Stimulated activated CD8-positive, alpha-beta memory T cell treated with anti-CD3 and anti-CD28 coated beads, Interleukin-12 subunit alpha, Interleukin-12 subunit beta, amount 100 ng/mL, for 1 hour (primary cell): ENCODE measurements at places on chromosomes 2 and 18.

- DNase-seq = no peak
Observed at GRCh38 chr2:22981785-22982184, 403.2 kb upstream of the KLHL29 start.

DNA sequence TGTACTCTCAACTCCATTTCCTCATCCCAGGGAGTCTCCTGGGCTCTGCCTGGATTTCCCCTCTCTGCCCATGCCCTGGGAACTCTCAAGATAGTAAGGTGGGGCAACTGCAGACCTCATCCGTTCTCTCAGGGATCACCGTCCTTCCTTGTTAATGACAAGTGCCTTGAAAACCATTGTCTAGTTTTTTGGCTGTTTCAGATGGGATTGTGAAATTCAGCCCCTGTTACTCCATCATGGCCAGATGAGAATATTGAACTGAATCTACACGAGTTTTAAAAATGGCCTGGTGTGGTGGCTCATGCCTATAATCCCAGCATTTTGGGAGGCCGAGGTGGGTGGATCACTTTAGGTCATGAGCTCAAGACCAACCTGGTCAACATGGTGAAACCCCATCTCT lies 665 bp upstream of the HRH4 start:
- DNase-seq = no peak

DNA sequence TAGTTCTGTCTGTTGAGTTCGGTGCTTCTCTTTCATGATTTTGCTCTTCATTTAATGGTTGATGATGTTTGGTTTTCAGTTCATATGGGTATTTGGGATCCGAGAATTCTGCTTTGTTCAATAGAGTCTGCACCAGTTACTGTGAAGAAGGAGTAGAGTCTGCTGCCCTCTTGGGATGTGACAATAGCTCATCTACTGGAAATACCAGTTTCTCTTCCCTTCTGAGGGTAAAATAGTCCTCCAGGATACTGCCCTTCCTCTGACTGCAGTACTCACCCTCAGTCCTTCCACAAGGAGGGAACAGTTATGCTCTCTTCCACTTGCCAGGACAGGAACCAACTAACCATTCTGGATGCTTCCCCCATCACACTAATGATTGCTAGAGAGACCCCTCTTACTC lies 12.5 kb upstream of the TNFAIP6 start:
- no peak for DNase-seq

DNA sequence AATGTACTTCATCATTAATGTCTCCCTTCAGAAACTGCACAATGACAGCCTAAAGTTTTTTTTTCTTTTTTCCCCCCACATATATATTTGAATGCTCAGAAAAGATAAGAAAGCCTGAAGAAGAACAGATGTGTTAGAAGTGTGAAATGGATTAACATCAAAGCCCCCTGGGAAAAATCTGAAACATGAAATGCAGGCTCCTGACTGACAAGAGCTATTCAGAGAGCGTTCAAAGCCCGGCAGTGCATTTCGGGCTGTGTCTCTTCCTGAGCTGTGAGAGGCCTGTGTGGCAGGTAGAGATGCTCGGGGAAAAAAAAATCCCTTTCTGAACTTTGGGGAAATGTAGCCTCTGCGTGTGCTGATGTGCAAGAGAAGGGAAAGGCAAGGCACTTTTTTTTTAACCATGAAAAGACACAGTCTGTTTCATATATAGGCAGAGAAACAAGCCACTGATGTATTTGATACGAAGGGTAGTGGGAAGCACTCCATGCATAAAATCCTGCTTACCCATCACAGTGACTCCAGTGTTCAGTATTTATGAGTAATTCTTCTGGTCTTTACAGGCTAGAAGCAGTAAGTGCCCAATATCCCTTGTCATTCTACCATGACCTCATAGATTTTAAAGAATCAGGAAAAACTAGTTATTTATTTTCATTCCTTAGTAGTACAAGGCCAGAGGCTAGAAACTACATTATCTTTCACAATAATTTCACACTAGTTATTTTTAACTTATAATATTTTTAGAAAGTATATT lies 1574.2 kb upstream of the PIK3C3 start:
- DNase-seq = no peak

DNA sequence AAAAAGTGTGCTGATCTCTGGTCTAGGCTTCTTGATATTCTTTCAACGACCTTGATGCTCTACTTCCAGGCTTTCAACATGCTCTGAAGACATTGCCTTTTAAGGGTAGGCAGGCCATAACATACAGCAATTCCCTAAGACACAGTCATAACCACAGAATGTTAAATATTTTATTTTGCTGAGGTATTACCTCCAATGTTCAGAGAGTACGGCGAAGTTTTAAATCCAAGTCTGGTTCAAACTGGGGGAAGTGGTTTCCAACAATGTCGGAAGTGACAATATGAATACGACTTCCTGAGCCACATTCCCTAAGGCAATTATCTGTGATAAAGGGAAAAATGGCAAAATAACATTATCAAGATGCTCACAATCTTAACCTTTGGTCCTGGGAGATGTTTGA lies 1077.9 kb upstream of the PIK3C3 start:
- no peak for DNase-seq

DNA sequence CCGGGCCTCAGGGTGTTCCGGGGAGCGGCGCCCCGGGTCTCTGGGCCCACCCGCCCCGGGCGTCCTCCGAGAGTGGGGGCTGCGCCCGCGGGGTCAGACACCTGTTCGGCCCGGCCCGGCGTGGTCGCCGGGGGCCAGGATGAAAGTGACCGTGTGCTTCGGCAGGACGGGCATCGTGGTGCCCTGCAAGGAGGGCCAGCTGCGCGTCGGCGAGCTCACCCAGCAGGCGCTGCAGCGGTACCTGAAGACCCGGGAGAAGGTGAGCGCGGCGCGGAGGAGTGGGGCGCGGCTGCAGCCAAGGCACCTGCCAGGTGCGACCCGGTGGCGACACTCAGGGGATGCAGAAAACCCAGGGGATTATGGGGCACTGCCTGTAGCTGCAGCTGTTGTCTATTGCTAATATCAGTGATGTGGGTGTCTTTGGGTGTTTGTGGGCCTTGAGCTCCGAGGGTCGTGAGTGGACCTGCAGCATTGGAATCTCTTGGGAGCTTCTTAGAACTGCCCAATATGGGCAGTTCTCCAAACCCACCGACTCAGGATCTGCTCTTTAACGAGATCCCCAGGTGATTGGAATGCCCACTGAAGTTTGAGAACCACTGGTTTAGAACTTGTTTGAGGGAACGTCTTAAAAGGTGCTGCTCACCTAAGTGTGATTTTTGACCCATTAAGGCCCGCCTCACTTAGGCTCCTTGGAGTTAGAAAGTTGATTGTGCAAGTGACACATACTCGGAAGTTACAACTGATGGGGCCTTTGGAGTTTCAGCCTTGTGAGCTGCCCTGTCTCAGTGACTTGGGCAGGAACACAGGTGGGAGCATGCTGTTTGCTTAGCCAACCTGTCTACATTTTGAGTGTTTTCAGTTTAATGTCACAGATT lies 823 bp downstream of the PARD3B start:
- no peak for DNase-seq

DNA sequence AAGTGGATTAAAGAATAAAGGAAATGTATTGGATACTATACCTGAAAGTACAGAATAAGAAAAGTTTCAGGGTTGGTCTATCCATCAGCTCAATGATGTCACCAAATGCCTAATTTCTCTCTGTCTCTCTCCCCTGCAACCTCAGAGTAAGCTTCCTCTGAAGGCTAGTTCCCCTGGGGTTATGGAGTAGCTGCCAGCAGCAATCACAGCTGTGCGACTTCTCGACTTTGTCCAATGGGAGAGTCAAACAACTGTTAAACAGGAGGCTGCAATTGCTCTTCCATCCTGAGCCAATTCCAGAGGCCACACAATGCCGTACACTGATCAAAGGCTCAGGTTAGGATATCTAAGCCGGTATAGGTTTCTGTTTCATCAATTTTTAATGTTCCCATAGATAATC lies 95.3 kb upstream of the FANCL start:
- DNase-seq = no peak

DNA sequence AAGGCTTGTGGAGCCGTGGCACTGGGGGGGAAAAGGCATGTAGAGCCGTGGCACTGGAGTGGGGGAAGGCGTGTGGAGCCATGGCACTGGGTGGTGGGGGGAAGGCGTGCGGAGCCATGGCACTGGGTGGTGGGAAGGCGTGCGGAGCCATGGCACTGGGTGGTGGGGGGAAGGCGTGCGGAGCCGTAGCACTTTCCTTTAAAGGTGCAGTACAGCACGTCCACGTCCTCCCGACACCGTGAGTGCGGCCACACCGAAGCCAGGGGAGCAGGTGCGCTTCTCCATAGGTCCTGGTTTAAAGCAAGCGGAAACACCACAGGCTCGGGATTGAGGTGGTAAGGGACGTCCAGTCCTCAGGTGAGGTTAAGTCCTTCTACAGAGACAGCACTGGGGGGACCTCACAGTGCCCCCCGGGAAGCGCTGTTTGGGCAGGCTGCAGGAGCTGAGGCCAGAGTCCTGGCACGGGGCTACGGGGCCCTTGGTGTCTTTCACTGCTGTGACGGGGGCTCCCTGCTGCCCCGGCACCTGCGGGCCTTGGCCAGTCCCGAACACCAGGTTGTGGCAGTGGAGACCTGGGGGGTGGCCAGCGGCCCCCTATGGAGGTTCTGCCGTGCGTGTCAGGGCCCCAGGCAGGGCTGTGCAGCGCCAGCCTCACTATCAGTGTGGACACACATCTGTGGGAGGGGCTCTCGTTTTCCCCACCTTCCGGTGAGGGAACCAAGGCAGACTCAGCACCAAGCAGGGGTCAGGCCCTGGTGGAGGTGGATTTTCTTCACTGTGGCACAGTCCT lies 93.0 kb upstream of the CTDP1 start:
- DNase-seq = no peak

DNA sequence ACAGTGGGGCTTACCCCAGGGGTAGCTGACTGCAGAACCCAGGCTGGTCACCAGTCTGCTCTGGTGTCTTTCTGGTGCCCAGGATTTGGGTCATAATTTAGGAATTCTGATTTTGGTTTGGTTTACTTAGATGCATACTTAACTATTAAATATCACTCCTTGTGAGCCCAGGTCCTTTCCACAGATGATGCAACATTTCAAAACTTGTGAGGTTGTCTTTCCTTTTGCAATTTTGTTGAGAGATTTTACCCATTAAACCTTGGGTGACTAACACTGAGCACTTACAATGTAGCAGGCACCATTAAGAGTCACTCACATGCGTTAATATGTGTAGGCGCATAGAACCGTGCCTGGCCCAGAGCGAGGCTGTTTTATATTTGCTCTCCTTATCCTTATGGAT lies 61.8 kb upstream of the RPL31 start:
- no peak for DNase-seq

DNA sequence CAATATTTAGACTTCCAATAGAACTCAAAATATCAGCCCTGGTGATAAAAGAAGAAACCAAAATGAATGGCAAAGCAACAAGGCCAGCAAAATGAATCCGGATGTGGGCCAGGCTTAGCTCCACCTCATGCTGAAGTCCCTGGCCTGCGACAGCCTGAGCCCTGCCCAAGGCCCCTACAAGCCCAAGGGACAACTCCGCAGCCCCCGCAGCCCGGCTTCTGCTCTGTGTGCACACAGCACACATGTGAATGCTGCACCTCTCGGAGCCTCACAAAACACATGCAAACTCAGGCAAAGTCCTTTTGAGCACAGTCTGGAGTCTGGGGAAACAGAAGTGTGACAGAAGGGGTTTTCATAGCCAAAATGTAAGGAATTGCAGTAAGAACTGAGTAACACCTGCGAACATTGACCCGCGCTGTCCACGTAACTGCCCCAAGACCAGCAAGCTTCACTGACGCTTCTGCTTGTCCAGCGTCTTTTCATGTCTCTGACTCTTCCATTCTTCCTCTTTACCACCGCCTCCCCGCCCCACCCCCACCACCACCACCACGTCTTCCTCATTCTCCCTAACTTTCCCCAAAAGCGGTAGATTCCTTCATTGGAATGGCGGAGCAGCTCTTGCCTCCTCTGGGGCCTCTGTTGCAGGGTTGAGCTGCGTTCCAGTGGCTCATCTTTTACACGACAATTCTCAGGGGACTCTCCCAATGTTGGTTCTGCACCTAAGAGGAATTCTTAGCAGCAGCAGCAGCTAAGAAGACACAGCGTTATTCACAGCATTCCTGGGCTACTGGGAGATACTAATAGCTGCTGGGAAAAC lies 136.4 kb upstream of the COPS8 start:
- no peak for DNase-seq

GRCh38 chr2:148900350-148900837 lies 25.4 kb downstream of the KIF5C start:
- DNase-seq = no peak

DNA sequence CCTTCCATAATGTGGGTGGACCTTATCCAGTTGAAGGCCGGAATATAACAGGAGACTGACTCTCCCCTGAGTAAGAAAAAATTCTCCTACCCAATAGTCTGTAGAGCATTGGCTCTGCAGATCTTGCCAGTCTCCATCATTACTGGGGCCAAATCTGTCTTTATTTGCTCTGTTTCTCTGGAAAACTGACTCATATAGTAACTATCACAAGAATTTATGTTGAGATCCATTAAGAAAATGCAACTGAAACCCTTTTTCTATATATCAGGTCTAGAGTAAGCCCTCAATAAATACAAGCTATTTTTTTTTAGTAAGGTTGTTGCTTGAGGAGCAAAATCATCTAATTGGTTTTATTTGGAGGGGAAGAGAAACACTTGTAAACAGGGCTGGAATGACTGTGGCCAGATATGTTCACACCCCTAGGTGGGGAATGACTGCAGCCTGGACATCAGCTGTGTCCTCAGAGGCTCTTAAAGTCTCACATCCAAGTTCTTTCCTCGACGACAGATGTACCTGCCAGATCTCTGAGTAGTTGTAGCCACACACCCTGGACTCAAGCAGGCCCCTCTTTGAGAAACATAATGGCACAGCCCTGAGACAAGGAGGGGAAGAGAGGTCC lies 339.7 kb downstream of the TNS1 start:
- DNase-seq = no peak

DNA sequence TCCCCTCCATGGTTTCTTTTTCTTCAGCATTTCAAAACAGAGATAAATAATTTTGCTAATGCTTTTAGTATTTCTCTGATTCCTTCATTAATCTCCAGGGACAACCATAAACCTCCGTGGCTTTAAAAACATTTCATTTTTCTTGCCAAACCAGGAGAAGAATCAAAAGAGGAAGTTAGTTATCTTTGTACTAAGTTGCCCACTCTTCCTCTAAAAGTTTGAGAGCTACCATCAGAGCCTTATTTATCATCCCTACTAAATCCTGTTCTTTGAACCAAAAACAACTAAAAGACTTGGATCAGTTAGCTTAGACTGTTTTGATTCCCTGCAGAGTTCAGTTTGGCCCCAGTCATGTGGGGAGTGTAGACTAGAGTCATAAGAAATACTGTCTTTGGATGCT lies 208.4 kb downstream of the SETBP1 start:
- DNase-seq = no peak

DNA sequence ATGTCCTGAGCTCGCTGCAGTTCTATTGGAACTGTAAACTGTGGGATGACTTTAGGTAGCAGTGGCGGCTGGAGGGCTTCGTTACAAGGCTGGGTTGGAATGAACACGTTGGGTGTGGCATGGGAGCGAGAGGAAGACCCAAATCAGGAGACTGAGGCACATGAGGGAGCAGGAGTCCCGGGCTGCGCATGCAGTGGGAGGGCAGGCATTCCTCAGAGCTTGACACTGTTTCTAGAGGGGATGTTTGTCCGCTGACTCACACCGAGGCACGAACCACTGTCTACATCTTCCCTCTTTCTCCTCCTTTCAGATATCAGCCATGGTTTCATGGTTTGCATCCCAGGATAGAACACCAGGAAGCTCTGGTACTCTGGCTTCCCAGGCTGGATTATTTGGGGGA lies 40.6 kb upstream of the LAMA1 start:
- DNase-seq = no peak

GRCh38 chr2:212659441-212659840 lies 120.8 kb upstream of the ERBB4 start:
- no peak for DNase-seq
